CD4-positive, alpha-beta T cell treated with Interleukin-6 for 4 hours (primary cell): ENCODE measurements at places on chromosomes 4 and X.
A peak's percentile ranks its signal among the peaks of the same experiment; 100 is the strongest.

GRCh38 chrX:118652717-118653116 lies 74.7 kb upstream of the IL13RA1 start:
- no peak for DNase-seq

DNA sequence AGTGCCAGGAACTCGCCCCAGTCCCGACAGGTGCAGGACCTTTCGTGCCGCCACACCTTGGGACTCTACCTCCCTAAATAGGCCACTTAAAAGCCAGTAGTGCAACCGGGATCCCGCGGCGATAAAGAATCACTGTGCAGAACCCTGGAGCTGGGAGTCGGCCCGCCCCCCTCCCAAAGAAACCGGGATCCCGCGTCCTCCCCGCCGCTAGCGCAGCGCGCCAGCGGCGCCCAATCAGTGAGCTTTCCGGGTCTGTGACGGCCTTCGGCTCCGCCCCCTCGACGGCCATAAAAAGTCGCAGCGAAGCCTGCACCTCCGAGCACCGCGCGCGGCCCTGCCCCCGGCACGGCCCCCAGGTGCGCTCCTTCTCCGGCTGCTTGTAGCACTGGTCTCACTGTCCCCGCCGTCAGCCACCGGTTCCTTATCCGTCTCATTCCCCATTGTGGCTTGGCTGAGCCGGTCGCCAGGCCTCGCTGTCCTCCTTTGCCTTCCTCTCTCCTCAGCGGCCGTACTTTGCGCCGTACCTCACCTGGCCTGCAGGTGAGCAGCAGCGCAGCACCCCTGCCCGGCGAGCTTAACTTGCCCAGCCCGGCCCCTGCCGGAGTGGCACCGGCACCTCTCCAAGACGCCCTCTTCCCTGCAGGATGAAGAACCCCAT lies at the start of gene LRAT:
LRAT (plus strand) TSS at position 318 of the 658 bp plus-strand sequence; CDS start at position 645, 327 bp downstream.
- peak; percentile 38 for DNase-seq

- DNase-seq: no peak
Observed at GRCh38 chr4:185201977-185202962, 1.5 kb downstream of the CFAP97 start.

GRCh38 chrX:101550751-101551379 lies 518 bp downstream of the ARMCX1 start:
- DNase-seq: no peak

GRCh38 chr4:1030559-1030958 lies 19.1 kb downstream of the FGFRL1 start:
- DNase-seq: no peak

- DNase-seq: no peak
Observed at GRCh38 chrX:2664502-2664901, 26.6 kb upstream of the CD99 start.

- no peak for DNase-seq
Observed at GRCh38 chr4:185771711-185772390, 40.1 kb downstream of the SORBS2 start.

- no peak for DNase-seq
Observed at GRCh38 chr4:156442912-156443311, 489.2 kb upstream of the CTSO start.

DNA sequence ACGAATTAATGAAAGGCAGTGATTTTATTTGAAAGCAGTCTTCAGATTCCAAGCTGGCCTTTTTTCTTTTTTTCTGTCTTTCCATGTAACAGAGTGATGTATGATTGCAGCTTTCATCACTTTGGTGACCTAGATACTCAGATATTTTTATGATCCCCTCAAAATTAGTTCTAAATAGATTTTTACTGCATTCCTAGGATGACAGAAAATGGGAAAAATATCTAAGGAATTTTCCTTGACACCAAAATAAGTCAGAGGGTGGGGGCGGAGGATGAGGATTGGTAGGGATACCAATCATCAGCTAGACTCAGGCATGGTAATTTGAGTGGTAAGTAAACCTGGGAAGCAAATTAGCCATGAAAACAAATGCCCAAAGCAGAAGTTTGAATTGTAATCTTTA lies 11.9 kb upstream of the HMGB2 start:
- DNase-seq: no peak

GRCh38 chr4:181647396-181648147 lies 595.6 kb upstream of the TENM3 start:
- no peak for DNase-seq

GRCh38 chrX:74338852-74339251 lies 34.9 kb downstream of the ZCCHC13 start:
- DNase-seq: no peak

DNA sequence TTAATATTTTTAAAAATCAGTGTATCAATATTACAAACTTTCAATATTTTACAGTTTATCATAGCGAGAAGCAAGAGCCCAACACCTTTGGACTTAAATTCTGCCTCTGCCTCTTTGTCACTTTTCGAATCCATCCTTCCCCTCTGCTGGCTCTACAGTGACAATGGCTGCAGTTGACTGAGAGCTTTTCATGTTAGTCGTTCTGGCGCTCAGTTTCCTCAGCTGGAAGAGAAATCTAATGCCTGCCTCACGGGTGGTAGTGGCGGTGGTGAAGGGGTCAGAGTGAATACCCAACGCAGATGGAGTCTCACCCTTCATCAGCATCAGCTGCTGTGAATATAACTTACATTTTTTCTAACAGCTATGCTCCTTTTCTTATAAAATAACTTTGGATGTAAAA lies 144.8 kb downstream of the NWD2 start:
- no peak for DNase-seq

DNA sequence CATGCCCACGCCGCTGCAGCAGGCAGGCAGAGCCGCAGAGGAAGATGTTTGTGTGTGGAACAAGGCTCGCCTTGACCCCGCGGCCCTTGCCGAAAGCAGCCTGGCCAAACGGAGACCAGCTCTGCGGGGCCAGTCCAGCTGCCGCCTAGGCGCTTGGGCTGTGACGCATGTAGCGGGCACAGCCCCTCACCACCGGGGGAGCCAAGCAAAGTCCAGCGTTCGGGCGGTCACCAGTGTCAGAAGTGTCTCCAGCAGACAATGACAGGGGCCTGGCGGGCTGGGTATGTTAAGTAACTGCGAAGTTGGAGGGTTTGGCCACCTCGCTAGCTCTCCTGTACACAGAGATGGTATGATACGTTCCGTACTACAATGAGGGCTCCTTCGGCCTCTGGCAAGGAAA lies 1.3 kb downstream of the AMER1 start:
- no peak for DNase-seq

GRCh38 chr4:150181536-150181935 lies 103.3 kb downstream of the DCLK2 start:
- DNase-seq: no peak

DNA sequence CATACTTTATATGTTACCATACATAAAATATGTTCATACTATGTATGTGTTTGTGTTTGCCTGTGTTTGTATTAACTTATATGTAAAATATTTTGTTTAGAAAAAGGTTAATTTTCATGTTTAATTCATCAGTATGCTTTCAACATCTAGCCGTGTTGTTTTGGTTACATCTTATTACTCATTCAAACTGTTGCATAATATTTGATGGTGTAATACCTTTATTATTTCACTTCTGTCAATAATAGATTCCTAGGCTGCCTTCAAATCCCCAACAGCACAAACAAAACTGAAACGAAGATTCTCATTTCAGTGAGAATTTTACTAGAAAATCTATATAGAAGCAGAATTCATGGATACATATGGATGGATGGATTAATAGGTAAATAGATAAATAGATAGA lies 462.3 kb upstream of the ADGRL3 start:
- DNase-seq: no peak

GRCh38 chr4:81040012-81040659 lies 9.6 kb downstream of the BMP3 start:
- DNase-seq: no peak

GRCh38 chrX:141164406-141164805 lies 12.5 kb downstream of the LDOC1 start:
- no peak for DNase-seq

DNA sequence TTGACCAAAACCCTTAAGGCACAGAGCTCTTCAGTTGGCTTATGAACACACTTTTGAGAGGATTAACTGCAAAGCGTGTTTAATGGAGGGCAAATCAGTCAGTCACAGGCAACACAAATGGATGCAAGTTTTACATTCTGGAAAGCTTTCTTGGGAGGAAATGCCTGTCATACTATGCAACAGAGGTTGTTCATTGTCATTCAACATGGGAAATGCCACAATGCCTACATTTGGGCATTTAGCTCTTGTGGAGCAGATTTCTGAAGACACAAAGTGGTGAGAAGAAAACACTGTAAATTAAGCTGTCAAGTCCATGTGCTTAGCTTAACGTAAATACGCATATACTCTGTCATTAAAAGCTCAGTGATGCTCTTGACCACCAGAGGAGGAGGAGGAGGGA lies 41.1 kb downstream of the CBLL2 start:
- DNase-seq: no peak

GRCh38 chr4:20592663-20593062 lies 107.6 kb upstream of the PACRGL start:
- DNase-seq: no peak

DNA sequence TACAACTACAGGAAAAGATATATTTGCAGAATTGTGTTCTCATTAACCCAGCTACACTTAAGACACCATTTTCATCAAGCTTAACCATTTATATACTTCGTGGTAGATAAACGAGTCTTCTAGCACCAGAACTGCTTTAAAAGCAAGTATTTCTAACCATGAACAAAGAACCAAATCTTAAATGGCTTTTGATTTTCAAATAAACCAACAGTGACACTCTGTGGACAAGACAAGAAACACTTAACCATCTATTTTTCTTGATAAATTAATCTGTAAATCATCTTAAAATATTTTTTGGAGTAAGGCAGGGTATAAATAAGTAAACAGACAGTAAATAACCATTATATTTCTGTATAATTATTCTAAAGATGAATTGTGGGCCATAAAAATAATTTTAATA lies 10.2 kb downstream of the BEND2 start:
- DNase-seq: no peak

- DNase-seq: no peak
Observed at GRCh38 chr4:46886711-46887110, 22.3 kb downstream of the COX7B2 start.

GRCh38 chr4:36290641-36291040 lies 9.2 kb downstream of the DTHD1 start:
- no peak for DNase-seq

DNA sequence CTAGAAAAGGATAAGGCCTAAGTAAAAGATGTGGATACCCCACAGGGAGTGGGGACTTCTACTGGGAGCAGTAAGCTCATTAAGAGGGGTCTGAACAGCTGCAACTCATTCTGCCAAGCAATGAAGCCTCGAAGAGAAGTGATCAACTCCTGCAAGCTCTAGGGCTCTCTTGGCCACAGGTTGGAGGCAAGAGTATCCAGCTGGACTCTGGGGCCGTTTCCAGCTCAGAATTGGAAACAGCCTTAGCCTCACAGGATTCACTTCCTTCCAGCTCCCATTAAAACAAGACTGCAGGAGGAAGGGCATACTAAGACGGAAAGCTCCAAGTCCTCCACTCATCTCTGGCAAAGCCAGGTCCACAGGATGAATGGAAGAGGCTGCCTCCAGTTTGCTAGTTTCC lies 126.3 kb downstream of the ATG4A start:
- no peak for DNase-seq

- DNase-seq: no peak
Observed at GRCh38 chrX:24920769-24921168, 95.0 kb downstream of the ARX start.

DNA sequence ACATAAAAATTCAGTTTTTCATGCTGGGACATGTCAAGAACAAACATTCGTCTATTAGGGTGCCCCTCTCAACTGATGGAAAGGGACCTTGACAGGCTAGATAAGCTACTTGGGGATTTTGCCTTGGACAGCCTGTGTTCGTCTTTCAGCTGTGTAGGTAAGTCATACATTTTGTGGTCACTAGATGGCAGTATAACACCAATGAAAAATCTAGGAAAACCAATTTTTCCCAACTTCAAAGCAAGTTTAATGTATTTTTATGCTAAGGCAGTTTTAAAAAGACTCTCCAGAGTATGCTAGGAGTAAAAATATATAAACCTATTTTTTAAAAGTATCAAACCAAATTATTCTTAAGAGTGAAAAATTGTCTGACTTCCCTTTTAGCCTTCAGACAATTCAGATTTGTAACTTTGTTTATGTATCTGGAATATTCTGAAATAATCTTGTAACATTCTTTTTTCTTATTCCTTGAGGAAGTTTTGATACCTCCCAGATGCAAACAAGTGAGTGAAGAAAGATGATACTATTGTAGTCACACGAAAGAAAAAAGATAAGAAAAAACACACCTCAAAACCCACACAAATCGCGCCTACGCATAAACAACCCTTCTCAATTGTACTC lies 158.3 kb downstream of the CPE start:
- no peak for DNase-seq

DNA sequence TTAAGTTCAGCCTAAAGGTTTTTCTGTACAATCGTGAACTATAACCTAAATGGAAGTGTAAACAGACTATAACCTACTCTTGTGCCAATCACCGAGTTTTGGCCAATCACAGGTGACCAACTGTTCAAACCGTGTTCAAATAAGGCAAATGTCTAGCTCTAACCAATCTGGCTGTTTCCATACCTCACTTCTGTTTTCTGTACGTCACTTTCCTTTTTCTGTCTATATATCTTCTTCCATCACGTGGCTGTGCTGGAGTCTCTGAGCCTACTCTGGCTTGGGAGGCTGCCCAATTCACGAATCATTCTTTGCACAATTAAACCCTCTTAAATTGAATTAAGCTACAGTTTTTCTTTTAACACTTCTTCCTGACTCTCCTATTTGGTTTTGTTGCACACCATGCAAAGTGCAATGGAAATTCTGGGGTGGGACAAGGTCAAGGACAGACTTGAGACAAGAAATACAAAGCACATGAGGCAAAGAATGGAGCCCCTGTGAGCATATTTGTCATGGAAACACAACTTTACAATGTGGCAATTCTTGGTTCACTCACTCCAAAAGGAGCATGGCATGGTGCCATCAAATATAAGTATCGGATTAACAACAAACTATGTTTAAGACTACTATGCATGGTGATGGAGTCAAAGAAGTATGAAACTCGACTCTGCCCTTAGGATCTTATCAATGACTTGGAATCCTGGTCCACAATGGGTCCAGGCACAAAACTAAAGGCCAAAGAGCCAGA lies 115.7 kb upstream of the FAM9B start:
- no peak for DNase-seq

- DNase-seq: peak; percentile 7
Observed at GRCh38 chr4:15779306-15779705, 1.2 kb downstream of the CD38 start.

- no peak for DNase-seq
Observed at GRCh38 chr4:158259955-158260575, 49.8 kb downstream of the TMEM144 start.

DNA sequence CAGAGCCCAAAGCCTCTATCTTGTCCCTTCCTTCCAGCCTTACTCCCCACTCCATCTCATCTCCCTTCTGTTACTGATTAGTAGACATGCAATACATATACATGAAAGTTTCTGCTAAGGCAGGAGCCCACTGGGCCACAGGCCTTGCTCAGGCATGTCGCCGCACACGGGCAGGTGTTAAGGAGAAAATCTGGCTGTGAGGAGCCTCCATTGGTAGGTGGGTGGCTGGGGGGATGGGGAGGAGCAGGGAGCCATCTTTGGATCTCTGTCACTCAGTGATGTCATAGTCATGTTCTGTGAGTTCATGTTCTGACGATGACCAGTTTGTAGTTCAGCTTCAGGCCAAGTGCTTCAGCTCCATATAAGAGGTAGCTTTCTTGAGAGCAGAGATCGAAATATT lies 2.9 kb upstream of the HMGB3 start:
- DNase-seq: no peak
